ENCODE measurements at places on chromosomes 2 and 18.

DNA sequence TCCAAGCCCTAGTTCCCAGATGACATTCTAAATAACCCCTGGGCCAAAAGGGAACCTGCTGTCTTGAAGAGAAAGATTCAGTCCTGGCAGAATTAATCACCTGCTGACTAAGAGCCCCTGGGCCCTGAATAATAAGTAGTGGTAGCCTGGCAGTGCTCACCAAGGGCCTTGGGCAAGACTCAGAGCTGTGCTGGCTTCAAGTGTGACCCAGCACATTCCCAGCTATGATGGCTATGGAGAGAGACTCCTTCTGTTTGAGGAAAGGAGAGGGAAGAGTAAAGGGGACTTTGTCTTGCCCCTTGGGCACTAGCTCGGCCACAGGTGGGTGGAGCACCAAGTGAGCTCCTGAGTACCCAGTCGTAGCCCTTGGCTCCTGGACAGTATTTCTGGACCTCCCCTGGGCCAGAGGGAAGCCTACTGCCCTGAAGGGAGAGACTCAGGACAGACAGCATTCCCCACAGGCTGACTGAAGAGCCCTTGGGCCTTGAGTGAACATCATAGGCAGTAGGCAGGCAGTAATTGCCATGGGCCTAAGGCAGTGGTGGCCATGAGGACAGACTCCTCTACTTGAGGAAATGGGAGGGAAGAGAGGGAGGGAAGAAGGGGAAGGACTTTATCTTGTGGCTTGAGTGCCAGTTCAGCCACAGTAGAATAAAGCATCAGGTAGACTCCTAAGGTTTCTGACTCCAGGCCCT is 40.0 kb upstream of the INPP4A start:
- DNase-seq, result no peak

DNA sequence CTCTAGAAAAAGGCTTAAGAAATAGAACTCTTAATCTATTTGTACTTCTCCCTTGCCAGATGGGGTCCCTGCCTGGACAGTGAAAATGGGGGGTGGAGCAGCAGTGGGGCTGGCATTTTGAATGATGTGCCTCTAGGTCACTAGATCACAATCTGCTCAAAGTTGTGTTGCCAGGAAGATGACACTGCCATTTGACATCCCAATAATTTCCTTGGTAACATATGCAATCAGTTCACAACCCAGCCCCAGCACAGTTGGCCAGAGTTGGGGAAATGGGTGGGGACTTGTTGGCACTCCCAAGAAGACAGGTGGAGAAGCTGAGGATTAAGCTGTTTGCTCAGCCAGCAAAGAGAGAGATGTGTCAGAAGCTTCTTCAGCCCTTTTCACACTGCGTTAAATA is 558.3 kb upstream of the KLHL29 start:
- no peak for DNase-seq

DNA sequence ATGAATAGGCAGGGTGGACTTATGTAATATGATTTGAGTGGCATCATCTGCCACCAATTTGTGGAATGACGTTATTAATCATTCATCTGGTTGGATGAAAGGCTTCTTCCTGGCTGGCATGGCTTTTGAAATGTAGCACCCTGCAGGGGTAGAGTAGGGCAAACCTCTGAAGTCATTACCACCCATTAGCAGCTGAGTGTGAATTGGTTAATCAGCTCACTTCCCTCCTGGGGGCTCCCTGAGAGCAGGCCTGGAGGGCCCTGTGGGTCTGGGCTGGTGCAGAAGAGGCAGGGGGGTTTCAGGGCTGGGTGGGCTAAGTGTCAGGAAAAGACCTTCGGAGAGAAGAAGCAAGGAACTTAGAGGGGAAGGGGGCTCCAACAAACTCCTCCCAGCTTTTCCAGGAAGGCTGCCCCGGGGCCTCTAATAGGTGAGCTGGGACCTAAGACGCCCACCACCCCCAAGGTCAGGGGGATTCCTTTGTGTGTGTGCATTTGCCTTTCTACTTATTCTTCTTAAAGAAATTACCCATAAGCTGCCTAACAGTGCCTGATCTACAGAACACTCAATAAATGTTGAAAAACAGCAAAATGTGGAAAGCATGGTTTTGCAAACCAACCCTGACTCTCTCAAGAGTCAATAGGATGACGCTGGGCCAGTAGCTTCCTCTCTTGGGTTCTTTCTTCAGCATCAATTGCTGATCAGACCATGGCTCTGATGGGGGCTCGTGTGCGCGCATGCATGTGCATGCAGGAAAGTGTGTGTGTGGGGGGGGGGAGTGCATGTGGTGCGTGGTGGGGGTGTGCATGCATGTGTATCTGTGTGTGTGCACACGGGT is 49.7 kb upstream of the ZNF516 start:
- no peak for DNase-seq

DNA sequence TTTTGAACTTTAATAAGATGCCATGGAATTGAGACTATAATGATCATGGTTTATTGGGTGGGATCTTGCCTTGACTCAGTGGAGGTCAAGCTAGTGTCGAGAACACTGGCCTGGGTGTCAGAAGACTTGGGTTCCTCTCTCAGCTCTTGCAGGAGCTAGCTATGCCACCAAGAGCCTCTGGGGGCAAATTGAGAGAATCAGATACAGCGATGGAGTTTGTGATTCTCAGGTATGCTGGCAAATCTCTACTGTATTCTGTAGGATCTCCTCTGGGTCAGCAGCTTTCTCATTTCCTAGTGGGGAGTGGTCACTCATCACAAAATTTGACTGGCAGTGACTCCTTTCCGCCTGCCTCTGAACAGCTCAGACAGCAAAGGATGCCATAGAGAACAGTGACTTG is 477.0 kb downstream of the RNF144A start:
- DNase-seq, result no peak

DNA sequence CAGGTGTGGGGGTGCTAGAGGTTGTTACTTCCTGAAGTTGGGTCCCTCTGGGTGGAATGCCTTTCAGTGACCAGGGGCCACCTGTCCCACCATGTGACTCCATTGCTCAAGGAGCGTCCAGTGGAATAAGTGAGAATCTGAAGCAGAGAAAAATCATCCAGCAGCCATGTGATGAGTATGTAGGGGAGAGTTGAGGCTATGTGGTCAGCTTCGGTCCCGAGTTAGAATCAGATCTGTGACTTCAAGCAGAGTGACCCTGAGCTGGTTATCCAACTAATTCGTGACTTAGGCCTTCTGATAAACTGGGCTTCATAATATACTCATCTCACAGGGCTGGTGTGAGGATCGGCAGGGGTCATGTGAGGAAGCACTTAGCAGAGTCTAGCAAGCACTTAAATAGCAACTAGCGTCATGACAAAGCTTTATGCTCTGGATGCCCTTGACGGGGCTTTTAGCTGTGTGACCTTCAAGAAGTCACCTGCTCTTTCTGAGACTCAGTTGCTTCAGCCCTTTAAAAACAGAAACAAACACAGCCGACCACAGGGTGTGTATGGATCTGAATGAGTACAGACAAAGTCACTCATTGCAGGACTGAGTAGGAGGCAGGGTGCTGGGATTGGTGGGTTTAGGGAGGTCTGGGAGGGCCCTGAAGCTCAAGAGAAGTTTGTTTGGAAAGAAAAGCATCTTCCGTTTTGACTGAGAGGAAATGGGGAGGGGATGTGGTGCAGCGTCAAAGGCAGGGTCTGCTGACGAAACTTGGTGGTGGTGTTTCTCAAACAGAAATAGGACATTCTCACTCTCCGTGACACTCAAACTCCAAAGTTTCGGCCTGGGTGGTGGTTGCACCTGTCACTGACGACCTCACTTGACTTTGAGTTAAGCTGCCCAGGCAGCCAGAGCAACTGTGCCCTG is 264.0 kb upstream of the CXCR4 start:
- DNase-seq, result peak; percentile 52

DNA sequence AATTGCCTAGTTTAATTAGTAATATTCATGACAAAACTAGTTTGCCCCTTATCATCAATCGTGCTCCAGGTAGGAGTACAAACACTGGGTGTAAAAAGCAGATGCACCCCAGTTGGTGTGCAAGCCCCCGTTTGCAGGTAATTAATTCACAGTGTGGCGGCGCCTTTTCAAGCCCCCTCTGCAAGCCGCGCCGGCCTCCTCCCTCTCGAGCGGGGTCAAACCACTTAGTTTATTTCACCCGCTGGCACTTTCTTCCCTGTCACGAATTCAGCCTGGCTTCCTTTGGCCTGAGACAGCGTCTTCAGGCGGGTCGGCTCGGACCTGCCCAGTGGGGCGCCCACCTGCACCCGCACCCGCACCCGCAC is 64.7 kb upstream of the MAPRE2 start:
- no peak for DNase-seq

DNA sequence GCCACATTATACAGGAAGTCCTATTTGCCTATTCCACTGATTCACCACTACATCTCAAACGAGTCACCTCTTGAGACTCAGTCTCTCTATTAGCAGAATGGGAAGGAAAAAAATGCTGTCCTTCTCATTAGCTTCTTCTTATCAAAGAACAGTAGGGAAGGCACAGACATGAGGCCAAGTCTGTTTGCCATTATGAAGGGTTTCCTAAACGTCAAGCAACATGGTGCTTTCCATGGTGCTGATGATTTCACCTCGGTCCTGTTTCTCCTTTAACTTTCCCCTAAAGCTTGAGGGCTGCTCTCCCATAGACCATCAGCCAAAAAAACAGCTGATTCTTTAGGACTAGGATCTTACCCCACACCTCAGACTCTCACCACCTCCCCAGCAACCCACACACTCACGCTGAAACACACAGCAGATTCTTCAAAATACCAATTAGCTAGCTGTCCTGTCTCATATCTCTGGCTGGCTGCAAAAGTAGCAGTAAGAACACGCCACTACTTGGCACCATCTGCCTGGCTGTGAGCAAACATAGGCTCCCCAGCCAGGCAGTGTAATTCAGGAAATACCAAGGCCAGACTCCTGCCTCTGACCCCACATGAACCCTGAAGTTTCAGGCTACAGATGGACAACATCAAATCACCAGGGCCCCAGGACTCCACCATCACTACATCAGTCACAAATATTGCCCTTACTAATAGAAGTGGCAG is 30.5 kb downstream of the GALNT14 start:
- DNase-seq, result no peak

- DNase-seq, result no peak
These were observed 131.5 kb downstream of the MBP start for GRCh38 chr18:77001041-77001440.

DNA sequence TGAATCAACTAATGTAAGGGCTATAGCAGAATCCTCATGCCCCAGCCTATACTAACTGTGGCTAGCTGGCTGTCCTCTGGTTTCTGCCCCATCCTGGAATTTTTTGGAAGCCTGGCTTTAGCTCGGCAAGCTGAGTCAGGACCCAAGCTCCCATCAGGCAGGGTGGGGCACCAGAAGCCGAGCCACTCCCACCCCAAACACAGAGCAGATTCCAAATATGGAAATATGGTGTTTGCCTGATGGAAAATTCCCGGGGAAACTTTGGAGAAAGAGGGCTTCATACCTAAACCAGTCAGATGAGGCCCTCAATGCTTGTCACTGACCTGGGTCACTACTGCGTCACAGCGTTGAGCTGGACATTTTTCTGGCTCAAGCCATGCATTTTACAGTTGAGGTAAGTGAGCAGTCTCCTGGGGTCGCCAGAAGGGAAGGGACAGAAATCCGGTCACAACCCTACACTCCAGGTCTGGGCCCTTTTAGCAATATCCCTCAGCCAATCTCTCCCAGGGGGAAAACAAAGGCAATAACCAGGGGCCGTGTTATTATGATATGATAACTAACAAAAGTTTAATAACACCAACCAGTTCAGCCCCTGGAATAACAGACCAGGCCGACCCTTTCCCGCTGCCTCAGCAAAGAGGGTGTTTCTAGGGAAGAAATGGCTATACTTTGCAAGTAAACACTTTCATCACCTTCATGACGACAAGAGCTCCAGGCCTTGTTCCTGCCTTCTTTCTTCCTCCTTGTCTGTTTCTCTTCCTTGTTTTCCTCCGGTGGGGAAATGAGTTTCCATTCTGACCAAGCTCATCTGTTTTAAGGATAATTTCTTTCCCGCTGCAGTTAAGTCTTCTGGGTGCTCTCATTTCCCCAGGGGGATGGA is 37.7 kb downstream of the PSD4 start:
- no peak for DNase-seq

- no peak for DNase-seq
These were observed 4.9 kb downstream of the ALPK2 start for GRCh38 chr18:58624011-58624410.

DNA sequence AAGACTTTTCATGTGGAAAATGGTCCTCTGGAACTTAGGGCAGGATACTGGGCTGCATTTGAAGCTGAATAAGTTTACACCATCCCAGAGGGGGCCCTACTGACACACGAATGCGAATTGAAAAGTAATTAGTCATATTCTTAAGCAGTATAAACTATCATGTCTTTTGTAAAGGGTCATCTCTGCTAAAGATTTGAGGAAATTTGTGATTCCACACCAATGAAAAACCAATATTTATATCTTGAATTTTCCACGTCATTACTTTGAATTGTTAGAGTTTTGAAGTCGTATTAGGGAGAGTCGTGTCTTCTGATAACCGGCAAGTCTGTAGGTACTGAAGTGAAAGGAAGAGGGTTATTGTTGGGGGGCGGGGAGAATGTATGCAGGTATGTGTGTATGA is 4.1 kb upstream of the OTX1 start:
- DNase-seq, result no peak

DNA sequence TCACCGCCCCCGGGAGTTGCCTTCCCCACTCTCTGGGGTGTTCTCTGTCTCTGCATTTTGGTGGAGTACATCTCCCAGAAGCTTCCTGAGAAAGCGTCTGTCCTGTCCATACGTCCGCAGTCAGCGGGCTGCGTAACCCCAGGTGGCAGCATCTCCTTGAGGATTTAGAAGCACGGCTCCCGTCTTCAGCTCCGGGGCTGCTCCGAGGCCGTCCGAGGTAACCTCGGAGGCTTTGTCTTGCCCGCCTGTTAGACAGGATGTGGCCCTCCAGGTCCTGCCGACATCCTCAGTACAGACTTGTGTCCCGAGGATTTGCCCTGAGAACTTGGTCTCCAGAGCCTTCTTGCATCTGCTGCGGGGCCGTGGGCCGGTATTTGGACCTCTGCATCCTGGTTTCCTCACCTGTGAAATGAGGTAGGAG is 58.4 kb downstream of the CTDP1 start:
- DNase-seq, result peak; percentile 10

DNA sequence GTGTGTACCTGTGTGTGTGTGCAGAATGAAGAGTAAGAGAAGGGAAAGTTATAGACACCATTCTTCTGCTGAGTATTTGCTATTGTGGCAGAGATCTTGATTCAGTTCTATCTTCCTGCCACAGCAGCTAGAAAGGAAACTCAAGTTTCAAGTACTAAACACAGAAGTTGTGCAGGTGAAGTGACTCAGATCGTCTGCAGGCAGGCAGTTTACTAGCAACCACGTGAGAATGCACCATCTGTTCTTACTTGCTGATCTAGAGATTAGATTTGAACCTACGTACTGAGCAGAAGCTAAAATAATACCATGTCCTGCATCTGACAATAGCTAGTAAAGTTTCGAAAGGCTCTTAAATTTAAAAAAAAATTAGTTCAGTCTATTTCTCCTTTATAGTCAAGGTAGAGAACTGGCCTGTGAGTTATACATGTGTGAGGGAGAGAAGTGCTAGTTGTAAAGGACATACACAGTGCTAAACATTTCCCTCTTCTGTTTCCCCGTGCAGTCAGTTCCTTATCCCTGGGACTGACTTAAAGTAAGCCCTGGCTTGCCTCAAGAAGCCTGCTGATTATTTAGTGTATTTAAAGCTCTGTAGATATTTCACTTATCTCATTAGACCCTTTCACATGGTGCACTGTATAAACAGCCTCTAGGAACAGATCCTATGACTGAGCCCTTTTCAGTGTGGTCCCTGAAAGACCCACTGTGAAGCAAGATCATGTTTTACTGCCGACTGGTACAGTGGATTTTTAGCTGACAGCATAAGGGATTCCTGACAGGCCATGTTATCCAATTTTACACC is 45.0 kb downstream of the SLC38A11 start:
- no peak for DNase-seq

- DNase-seq, result no peak
These were observed 12.6 kb upstream of the EVA1A start for GRCh38 chr2:75573145-75573878.

All from activated CD8-positive, alpha-beta memory T cell treated with anti-CD3 and anti-CD28 coated beads, Interleukin-2, amount 50 U/mL, for 4 hours (primary cell).